ENCODE measurements at places on chromosomes 1 and 21.

GRCh38 chr1:36350659-36351226 is 27.3 kb upstream of the EVA1B start:
- DNase-seq, result no peak

- DNase-seq, result no peak
Measured at GRCh38 chr1:91124290-91124985, 102.6 kb upstream of the ZNF644 start.

DNA sequence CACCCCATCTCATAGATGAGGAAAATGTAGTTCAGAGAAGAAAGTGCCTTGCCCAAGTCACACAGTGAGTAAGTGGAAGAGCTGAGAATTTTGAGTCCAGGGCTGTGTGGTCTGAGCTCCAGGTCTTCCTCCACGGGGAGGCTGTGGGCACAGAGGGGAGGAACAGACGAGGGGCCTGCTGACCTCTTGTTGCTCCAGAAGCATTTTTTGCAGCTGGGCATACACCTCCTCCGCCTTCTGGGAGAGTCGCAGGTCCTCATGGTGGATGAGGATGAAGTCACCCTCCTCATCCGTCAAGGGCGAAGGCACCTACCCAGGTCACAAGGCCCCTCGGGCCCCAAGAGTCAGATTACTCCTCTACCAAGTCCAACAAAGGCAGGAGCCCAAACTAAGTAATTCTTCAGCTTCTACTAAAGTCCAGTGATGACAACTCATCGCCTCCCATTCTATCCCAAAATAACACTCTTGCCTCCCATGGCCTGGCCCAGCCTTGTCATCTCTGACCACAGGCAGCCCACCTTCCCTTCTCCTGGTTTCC is 9.1 kb downstream of the CC2D1B start:
- no peak for DNase-seq

DNA sequence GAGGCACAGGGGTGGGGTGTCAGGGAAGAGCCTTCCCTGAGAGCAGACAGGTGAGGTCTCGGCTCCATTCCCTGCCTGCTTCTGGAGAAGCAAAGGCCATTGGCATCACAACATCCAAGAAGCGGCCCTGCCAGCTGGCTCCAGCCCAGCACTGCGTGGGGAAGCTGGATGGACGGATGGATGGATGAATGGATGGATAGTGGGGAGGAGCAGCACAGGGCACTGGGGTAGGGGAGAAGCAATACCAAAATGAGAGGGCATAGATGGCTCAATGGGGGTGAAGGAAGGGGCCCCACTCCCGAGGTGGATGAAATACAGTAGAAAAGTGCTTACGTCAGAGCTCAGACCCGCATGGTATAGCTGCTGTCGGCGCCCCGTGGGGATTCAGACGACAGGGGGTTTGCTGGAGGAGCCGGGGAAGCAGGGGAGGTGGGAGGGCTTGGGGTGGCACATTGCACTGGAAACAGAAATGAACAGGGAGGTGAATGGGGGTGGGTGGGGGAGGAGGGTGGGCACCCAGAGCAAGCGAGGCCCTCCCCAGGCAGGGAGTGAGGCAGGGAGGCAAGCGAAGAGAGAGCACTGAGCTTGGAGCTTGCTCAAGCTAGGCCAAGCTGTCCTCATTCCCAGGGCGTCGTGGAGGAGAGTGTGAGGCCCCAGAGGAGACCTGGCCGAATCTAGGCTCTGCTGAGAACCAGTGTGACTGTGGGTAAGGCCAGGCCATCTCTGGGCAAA is 9.5 kb upstream of the GOLT1A start:
- DNase-seq, result no peak

- no peak for DNase-seq
Measured at GRCh38 chr1:156416993-156417392, 48.0 kb downstream of the RHBG start.

DNA sequence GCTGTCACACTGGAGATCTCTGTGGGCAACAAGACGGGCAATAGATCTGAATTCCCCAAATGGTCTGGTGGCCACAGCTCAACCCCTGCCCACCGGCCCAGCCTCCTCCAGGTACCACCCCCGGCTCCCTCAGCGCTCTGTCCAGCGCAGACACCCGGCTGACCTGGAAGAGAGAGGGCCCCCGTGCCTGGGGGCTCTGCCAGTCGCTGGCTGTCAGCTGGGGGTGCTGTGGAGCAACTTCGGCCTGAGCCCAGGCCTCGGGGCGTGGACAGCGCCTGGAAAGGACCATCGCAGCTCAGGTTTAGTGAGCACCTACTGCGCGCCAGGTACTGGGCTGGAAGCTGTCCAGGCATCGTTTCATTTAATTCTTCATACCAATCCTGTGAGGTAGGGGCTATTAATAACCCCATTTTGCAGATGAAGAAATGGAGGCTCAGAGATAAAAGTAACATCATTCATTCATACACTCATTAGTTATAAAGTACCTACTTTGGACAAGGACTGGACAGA is 51.0 kb downstream of the AHDC1 start:
- DNase-seq, result no peak

DNA sequence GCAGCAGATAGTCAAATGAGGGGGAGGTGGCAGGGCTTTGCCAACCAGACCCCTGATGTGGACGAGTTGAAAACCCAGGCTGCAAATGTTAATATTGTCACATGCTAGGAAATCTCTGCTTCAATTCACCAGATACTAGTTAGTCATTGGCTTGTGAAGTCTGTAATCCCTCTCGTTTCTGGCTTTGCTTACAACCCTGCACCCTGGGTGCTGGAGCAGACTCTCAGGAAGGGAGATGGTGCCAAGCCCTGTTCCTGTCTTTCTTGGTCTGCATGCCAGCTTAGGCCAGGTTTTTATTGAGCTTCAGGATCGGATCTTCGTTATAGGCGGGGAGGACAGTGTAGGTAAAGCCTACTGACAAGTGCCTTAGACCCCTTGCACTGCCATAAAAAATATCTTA is 53.3 kb downstream of the MDM4 start:
- DNase-seq, result no peak

Measured in GM04503 (cell line).